ENCODE measurements at places on chromosomes 2 and 18. TPM values are rescaled to one million over a fixed set of nuclear protein-coding genes. Genes with fewer than 3 reads are reported as not detected.

ZSWIM2 gene
- not detected for polyA plus RNA-seq

CHRNG gene
- not detected for polyA plus RNA-seq

TTN gene
- polyA plus RNA-seq, result 0.57 TPM

ALLC gene
- polyA plus RNA-seq, result not detected

SLC8A1 gene
- 0.37 TPM for polyA plus RNA-seq

ARHGAP15 gene
- polyA plus RNA-seq, result 76.6 TPM

DNA sequence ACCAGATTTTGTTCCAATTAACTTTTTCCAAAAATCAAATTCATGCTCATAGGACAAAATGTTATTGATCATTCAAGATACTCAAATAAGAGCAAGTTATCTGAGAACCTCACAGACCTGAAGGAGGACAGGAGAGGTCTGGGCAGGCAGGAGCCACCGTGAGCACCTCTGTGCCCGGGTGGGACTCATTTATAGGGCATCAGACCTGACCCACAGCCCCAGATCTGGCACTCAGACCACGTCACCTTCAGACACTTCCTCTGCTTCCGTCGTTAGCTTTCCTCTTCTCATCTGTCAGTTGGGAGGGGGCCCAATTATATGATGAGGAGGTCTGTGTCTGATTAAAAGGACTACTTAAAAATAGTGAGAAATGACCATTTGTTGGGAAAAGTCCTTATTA is 169.4 kb downstream of the EIPR1 start:
- no peak for DNase-seq

- DNase-seq, result no peak
Observed at GRCh38 chr2:199111458-199111857, 346.3 kb downstream of the SATB2 start.

- DNase-seq, result no peak
Observed at GRCh38 chr2:182049372-182050148, 63.9 kb downstream of the PPP1R1C start.

- no peak for DNase-seq
Observed at GRCh38 chr2:62661263-62661635, 44.3 kb upstream of the EHBP1 start.

DNA sequence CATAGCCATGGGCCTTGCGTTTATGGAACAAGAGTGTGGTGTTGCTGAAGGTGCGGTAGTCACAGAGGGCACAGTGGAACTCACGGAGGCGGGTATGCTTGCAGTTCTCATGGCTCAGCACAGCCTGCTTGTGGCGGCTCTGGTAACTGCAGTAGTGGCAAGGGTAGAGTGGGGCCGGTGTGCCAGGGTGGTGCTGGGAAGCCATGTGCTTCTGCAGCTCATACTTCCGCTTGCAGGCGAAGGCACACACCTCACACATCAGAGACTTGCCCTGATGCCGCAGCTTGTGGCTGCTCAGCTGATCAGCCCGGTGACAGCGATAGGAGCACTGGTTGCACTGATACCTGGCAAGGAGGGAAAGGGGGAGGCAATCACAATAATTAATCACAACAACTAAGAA is 14.7 kb downstream of the ZNF142 start:
- DNase-seq, result no peak

- DNase-seq, result peak; percentile 87
Observed at GRCh38 chr2:223944166-223944702, 901 bp downstream of the WDFY1 start.

GRCh38 chr18:39846265-39846664 is 2108.8 kb upstream of the PIK3C3 start:
- DNase-seq, result no peak

DNA sequence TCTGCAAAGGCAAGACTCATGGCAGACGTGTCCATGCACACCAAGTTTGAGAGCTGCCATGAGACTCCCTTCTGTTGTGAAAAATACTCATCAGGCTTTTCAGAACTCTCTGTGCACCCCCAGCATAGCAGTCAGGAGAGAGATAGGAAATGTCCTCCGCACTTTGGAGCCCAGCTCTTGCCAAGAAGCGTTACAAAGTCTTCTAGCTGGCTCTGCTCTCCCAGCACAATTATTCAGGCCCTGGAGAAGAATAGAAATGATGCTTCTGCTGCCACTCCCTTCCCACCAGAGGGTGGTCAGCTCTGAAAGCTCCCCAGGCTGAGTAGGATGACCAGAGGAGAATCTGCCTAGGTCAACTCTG is 594.4 kb upstream of the ID2 start:
- no peak for DNase-seq

- no peak for DNase-seq
Observed at GRCh38 chr2:6928452-6928851, 11.2 kb downstream of the RNF144A start.

DNA sequence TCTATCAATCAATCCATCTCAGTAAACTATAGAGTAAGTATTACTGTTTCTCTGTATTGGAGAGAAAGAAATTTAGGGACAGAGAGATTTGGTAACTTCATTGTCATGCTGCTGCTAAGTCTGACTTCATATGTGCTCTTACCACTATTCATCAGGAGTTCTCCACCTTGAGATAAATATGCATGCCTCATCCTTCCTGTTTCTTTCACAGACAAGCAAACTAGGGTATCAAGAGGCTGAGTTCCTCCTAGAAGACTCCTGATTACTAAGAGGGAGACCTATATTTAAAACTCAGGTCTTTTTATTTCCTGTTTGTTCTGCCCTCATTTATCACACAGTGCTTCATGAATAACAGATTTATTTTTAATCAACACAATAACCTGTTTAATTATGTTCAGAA is 34.1 kb downstream of the RIT2 start:
- DNase-seq, result no peak

GRCh38 chr2:47662552-47662951 is 120.4 kb upstream of the MSH6 start:
- no peak for DNase-seq
